ENCODE measurements at places on chromosomes 4 and X. TPM values are rescaled to one million over a fixed set of nuclear protein-coding genes. Genes with fewer than 3 reads are reported as not detected.

AFM gene
- not detected for total RNA-seq

VCX3B gene
- not detected for total RNA-seq

SMIM10 gene
- not detected for total RNA-seq

PCDH19 gene
- total RNA-seq = 0.05 TPM

BBS7 gene
- total RNA-seq = 8.1 TPM

- no peak for DNase-seq
Measured at GRCh38 chrX:44061968-44062614, 88.9 kb upstream of the NDP start.

DNA sequence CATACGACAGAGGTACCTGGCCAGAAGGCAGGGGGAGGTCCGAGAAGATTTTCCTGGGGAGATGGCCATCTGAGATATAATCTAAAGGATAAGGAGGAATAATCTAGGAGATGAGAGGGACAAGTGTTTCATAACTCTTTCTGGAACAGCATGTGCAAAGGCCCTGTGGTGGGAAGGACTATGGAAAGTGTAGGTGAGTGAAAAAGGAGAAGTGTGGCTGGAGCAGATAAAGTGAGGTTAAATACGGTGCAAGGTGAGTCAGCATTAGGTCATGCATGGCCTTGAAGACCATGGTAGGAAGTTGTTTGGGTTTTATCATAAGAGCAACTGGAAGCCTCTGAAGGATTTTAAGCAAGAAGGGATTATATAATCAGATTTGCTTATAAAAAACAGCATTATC, 34.6 kb upstream of the MTM1 start:
- DNase-seq = no peak

- no peak for DNase-seq
Measured at GRCh38 chr4:169791527-169792156, 33.9 kb upstream of the HPF1 start.

DNA sequence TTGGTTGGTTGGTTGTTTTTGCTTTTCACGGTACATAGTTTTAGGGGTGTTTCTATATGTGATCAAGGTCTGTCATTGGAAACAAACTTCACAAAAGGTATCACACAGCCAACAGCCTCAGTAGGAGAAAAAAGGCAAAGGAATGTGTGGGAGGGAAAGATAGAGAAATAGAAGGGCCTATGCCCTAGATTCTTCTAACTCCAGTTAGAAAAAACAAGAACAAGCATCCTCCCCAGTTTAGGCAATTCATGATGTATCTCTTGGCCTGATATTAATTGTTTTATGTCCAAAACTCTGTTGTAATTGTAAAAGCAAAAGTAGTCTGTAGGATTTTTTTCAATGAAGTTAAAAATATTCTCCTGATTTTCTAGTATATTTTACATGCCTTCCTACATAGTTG, 192.4 kb upstream of the EDNRA start:
- no peak for DNase-seq

GRCh38 chr4:168514249-168514852, 17.5 kb downstream of the PALLD start:
- no peak for DNase-seq

- no peak for DNase-seq
Measured at GRCh38 chr4:4329496-4329895, 39.4 kb downstream of the ZBTB49 start.

GRCh38 chr4:100736641-100737451, 219.0 kb upstream of the EMCN start:
- no peak for DNase-seq
